IPS DF 19.7 (cell line): ENCODE measurements at places on chromosomes 7 and 10.

DNA sequence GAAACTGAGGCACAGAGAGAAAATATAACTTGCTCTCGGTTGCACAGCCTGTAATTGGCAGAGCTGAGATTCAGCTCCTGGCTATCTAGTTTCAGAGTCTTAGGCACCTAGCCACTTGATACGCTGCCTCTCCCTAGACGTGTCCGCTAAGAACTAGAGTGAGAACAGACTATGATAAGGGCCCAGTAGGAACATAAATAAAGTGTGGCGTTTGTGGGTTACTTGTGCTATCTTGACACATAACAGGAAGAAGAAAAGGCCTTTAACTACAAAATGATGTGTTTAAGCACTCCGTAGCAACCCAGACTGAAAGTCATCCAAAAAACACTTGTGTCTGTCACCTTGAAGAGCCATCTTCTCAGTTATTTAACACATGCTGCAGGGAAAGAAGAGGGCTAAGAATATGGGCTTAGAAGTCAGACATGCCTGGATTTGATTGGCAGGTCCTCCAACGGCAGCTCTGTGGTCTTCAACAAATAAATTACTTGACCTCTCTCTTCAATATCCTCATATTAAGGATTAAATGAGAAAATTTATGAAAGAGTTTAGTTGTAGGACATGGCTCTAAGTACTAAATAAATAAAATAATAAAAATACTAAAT, 96.2 kb downstream of the SGMS1 start:
- no peak for DNase-seq

DNA sequence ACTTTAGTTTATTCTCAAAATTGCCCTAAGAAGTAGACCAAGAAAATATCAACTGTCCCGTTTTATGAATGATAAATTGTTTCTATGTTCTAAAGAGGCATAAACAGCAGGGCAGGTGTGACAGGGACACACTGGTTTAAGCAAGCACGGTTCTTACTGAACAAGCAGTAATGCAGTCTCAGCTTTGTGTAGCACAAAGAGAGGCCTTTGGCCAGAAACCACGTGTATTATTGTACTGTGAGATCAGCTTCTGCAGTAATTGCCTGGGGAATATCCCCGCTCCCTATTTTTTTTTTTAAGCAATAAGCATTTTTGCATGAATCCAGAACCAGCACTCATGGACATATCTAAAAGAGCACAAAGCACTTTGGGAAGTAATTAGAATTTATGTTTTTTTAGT, 255.4 kb downstream of the WDR11 start:
- no peak for DNase-seq

DNA sequence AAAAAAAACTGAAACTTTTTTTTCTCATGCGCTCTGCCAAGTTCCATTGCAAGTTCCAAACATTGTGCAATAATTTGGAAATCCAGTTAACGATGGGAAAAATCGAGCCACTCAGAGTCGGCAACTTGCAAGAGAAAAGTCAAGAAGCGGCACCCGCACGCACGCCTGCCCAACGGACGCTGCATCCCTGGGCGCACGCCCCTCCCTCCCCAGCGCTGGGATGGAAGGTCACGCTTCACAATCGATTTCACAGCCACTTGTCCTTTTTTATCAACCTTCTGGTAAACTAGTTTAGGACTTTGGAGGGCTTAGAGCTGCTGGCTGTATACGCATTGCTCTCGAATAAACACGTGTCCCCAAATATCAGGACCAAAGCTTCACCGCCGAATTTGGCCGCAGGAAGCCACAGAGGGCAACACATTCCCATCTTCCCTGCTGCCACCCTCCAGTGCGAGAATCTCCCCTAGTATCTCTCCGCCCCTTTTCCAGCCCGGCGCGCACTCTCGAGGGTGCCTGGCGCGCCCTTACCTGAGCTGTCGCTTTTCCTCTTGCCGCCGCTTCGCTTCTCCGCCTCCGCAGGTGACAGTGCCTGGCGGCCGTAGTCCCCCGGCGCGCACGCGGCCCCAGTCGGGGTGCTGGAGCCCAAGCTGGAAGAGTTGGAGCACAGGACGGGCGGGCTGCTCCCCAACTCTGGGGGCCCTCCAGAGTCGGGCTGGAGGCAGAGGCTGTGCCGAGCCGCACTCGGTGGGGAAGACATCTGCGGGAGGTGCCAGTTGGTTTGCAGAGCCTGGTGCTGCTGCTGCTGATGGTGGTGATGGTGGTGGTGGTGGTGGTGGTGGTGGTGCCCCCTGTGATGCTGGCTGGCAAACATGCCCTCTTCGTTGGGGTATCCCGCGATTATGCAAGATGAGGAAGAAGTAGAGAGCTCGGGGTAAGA, 857 bp downstream of the MEOX2 start:
- DNase-seq: no peak

DNA sequence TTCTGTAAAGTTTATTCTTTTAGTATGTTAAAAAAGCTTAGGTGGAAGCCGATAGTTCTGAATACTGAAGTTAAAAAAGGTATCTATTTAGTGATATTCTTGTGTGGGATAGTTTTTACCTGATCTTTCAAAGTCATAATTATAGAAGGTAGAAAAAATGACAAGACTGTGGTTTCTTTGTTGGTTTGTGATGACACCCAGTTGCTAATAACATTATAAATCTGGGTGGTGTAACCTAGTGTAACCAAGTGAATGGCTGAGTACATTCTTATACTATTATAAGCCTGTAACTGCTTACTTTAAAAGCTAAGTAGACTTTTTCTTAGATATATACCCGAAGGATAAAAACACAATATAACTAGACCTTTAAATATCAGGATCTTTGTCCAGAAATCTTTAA, 2.3 kb downstream of the CDK13 start:
- no peak for DNase-seq

GRCh38 chr7:40805361-40805760, 670.6 kb downstream of the SUGCT start:
- DNase-seq: no peak

- DNase-seq: no peak
Measured at GRCh38 chr7:21497072-21497471, 45.8 kb upstream of the DNAH11 start.

DNA sequence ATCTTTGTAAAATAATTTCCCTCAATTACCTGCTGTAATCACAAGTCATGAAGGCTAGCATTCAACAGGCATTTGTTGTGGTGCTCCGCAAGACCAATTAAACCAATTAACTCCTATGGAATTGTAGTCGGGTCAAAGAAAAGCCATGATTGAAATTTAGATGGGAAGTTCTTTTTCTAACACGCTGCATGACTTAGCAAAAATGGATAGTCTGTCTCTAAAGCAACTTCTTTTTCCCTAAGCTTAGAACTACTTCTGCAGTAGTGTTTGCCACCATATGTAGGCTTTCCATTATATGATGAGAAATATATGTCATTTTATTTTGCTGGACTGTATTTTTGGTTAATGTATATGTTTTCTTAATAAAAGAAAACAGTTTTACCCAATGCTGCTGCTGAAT, 119.1 kb downstream of the TSPAN12 start:
- DNase-seq: no peak

DNA sequence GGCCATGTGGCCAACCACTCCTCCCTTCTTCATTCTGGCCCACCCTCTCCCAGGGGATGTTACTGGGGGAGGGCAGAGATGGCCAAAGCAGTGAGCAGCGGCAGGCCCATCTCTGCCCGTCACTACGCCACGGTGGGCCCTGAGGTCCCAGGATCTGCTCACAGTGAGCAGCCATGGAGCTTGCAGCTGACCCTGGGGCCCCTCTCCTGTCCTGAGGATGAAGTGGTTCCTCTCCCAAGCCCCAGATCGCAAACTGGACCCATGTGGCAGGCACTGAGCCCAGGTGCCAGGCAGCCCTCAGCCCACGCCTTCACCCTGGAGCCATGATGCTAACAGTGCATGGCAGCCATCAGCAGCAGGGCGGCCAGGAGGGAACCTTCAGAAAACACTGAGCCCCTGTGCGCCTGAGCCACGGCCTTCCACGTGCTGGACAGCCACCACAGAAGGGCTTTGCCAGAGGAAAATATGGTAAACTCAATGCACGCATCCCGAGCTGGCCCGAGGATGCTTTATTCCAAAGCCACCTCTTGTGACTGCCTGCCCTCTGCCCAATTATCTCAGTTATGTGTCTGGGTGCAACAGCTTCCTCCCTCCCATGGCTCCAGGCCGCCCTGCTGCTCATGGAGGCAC, 485.7 kb downstream of the PTPRN2 start:
- DNase-seq: no peak

DNA sequence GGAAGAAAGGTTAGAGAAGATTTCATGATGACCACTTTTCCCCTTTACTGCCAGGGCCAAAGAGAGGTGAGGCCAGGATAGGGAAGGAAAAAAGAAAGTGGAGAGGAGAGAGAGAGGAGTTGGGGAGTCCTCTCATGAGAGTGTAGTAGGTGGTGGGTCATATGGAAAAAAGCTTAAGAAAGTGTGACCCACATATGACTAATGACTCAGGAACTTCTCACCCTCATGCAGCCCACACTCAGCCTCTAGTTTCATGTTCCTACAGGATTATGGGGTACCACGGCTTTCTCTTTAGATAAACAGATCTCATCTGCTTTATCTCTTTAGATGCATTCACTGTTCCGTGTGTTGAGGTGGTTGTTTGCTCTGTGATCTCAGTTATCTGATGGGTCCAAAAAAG, 462.5 kb upstream of the IGFBP3 start:
- DNase-seq: no peak

DNA sequence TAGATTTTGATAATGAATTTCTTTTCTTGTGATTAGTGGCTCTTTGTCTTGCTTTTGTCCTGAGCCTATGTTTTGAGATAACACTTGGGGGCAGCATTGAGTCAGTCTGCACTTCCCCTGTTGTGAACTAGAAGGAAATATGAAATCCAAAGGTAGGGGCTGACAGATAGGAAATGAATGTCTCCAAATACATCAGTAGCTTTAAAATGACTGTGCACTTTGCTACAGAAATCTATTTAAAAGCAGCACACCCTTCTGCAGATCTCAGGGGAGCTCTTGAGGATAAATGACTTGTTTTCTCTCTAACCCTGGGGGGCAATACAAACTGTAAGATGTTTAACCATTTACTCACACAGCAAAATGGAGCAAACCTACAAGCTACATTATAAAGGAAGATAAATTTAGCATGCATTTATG, 176.0 kb upstream of the MYO3A start:
- no peak for DNase-seq
